ENCODE measurements at places on chromosomes 16 and 17.

- DNase-seq, result no peak
Measured at GRCh38 chr16:84362471-84362941, 5.8 kb upstream of the ATP2C2 start.

DNA sequence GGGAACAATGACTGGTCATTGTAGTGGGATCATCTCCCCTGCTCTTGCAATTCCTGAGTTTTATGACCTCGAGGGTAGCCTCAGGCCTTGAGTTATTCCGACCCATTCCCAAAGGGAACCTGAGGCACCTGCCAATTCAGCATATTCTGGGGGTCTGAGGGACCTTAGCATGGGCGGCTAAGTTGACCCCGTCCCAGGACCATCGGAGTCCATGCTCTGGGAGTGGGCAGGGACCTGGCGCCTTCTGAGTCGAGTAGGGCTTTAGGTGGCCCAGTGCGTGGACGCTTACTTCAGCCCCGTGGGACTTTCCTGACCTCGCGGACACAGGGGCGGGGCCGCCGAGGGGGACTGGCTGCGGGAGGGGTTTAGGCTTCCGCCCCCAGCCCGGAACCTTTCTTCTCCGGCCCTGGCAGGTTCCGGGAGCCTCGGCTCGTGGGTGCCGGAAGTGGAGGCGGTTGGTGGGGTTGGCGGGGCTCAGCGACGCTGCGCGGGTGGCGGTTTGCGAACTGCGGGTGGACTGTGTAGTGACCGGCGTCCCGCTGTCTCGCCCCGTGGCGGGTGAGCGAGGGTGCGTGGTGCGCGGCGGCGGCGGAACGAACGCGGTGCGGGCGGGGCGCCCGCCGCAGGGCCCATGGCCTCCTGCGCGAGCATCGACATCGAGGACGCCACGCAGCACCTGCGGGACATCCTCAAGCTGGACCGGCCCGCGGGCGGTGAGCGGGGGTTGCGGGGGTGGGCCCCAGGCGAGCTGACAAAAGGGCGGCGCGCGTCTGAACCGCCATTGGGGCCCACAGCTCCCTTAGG, at the start of gene EDC4:
TSS of gene EDC4 (plus strand) at position 422 of the 804 bp plus-strand sequence. CDS start at position 632, 210 bp downstream.
- DNase-seq, result no peak

DNA sequence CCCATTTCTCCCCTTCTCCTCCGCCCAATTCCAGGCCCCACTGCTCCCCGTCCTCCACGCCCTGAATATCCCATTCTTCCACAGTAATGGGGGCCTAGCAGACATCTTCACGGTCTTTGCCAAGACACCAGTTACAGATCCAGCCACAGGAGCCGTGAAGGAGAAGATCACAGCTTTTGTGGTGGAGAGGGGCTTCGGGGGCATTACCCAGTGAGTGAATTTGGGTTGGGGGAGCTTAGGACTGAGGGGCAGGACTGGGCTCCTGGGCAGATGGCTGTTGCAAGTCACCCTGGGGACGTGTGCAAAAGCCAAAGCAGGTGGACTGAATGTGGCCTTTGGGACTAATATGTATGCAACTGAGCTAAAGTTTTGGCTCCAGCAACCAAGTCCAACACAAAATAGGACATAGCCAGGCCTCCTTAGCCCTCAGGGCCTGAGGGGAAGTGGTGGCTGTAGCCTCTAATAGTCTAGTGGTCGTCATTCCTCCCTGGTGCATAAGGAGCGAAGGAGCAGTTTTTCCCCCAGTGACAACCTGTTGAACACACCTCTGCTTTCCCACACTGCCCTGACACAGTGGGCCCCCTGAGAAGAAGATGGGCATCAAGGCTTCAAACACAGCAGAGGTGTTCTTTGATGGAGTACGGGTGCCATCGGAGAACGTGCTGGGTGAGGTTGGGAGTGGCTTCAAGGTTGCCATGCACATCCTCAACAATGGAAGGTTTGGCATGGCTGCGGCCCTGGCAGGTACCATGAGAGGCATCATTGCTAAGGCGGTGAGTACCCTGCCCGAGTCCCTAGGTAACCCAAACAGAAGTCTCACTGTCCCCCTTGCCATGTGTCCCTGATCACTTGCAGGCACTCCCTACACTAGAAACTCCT, 2.6 kb downstream of the ACADVL start:
- DNase-seq, result no peak

- DNase-seq, result no peak
Measured at GRCh38 chr16:29699324-29700219, 20.6 kb downstream of the QPRT start.

DNA sequence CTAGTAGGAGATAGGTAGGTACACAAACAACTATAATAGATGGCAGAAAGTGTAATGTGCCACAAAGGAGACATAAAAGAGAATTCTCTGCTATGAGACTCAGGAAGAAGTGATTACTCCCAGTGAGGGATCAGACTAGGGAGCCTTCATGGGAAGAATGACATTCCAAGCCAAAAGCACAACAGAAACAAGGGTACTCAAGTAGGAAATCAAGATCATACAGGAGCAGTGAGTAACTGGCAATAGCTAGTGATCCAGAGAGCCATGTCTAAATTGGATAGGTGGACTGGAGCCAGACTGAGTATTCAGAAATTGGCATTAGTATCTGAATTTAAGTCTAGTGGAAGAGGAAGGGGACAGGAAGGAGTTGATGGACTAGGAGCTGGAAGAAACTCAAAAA, 10.7 kb downstream of the RFFL start:
- DNase-seq, result no peak

DNA sequence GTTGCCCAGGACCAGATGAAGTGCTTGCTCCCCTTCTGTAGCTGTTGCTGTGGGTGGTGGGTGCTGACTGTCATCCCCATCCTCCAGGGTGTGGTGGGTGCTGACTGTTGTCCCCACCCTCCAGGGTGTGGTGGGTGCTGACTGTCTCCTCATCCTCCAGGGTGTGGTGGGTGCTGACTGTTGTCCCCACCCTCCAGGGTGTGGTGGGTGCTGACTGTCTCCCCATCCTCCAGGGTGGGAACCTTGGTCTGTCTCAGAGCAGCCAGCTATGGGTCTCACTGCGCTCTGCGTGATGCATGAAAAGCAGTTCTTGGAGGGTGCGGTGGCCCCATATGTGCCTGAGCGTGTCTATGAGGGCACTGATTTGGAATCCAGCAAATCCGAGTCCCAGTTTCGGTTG, 163.8 kb downstream of the RPTOR start:
- DNase-seq, result no peak

DNA sequence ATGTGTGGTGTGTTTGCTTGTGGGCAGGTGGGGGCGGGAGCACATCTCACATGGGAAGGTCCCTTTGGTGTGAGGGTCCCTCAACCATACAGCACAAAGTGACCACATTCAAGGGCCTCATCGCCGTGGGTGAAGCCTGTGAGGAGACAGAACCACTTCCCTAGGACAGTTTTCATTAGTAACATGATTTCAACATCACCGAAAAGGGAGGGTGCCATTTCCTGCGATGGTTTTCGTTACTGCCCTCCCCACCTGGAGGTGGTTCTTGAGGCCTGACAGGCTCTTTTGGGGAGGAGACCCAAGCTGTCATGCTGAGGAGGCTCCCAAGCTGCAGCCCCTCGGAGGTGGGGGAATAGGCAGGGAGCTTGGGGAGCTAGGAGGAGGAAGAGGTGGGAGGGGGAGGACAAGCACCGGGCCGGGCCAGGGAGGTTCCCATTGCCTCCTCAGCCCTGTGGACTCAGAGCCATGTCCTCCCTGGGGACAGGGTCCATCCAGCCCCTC, 9.5 kb downstream of the CD300LB start:
- no peak for DNase-seq

- DNase-seq, result no peak
Measured at GRCh38 chr17:11742886-11743285, 144.6 kb downstream of the DNAH9 start.

- DNase-seq, result no peak
Measured at GRCh38 chr16:59305850-59306249, 571.7 kb upstream of the GOT2 start.

DNA sequence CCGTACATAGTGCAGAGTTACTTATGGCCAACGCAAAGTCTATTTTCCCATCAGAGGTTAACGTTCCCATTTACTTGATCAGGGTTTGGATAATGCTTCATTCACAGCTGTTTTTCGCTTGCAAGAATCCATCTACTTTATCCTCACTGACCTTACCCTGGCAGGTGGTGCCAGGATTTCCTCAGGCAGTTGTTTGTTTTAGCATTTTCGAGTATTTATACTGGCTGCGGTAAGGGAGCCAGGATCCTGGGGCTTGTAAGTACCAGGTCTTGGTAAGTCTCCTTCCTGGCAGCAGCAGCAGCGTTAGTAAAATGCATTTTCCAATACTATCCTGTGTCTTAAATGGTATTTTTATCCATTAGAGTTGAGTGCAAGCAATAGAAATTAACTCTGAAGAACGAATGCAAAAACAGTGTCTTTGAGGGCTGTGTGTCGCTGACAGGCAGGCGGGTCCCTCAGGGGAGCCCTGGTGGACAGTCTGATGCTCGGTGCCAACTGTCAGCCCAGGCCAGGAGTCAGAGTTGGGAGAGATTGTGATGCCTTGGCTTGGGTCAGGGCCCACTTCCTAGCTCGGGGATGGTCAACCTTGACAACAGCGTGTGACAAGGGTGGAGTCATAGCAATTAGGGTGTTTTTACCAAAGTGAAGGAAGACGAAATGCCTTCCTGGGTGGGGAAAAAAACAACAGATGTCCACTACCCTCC, 92.4 kb upstream of the HSBP1 start:
- DNase-seq, result no peak

DNA sequence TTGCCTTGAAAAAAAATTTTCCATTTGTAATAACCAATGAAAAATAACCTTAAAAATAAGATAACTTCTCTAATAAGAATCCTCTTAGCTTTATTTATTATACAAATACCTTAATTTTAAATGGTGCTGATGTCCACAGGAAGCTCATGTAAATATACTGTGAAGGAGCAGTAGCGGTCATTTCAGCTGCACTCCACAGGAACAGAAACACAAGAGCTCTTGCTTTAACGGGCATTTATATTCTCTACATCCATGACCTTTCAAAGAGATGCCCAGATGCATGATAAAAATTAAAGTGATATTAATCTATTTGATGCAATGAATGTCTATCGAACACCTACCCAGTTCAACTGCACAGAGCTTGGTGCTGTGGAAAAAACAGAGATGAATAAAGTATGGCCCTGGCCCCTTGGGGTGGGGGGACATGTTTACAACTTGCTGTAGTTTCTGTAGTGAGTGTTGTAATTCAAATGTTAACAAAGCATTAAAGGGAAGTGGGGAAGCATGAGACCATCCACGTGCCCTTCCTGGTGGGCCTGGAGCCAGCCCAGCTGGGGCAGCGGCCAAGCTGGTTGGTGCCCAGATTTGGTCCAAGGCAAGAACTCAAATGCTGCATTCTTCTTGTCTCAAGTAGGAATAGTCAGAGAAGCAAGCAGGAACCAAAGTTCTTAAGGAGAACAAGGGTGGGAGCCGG, 47.9 kb downstream of the IQCK start:
- no peak for DNase-seq

GRCh38 chr17:48929812-48930165, 14.9 kb downstream of the SNF8 start:
- no peak for DNase-seq

DNA sequence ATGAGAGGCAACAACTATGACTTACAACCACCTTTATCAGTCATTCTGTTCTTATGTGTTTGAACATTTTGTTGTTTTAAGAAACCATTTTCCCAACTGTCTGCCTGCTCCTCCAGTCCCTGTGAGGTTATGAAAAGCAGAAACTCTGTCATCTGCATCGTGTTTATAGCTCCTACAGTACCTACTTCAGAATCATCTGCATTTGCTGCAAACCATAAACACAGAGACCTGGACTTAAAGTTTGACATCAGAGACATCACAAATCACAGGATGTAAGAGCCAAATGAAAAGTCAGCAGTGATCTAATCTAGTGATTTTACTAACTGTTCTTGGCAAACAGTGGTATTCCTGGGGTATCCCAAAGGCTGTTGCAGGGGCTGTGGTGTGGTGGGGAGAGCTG, 55.2 kb downstream of the CDH11 start:
- DNase-seq, result no peak

DNA sequence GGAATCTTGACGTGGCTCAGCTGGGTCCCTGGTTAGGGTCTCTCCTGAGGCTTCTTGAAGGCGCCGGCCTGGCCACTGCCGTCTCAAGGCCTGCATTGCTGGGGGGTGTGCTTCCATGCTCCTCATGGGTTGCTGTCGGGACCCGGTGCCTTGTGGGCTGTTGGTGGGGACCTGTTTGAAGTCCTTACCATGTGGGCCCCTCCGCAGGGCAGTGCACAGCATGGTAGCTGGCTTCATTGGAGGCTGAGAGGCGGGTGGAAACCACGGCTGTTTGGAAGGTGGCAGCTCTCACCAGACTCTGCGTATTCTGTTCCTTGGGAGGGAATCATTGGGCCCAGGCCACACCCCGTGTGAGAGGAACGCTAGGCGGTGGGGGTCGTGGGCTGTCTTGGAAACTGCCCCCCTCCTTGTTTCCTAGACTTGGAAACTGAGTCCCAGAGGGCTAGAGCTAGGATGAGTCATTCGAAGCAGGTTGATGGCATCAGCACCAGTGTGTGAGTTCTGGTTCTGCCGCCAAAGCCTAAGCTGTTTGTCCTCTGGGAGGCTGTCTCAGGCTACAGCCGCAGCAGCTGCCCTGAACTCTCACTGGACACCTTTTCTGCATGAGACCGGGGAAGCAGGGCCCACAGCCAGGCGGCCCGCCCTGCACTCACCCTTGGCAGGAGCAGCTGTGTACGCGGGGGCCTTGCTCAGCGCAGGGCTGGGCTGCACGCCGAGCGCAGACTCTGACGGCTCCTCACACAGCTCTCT, 35.2 kb downstream of the ZNF750 start:
- DNase-seq, result no peak

- DNase-seq, result no peak
Measured at GRCh38 chr16:7218936-7219335, 113.7 kb upstream of the RBFOX1 start.

DNA sequence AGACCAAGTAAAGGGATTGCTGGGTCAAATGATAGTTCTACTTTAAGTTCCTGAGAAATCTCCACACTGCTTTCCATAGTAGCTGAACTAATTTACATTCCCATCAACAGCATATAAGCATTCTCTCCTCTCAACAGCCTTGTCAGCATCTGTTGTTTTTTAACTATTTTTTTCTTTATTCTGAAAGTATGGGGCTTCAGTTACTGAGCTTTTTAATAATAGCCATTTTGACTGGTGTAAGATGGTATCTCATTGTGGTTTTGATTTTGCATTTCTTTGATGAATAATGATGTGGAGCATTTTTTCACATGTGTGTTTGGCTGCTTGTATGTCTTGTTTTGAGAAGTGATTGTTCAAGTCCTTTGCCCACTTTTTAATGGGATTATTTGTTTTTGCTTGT, 2.5 kb downstream of the KRTAP2-2 start:
- no peak for DNase-seq
